AML-193 (cell line): ENCODE measurements at places on chromosomes 11 and 22.

DNA sequence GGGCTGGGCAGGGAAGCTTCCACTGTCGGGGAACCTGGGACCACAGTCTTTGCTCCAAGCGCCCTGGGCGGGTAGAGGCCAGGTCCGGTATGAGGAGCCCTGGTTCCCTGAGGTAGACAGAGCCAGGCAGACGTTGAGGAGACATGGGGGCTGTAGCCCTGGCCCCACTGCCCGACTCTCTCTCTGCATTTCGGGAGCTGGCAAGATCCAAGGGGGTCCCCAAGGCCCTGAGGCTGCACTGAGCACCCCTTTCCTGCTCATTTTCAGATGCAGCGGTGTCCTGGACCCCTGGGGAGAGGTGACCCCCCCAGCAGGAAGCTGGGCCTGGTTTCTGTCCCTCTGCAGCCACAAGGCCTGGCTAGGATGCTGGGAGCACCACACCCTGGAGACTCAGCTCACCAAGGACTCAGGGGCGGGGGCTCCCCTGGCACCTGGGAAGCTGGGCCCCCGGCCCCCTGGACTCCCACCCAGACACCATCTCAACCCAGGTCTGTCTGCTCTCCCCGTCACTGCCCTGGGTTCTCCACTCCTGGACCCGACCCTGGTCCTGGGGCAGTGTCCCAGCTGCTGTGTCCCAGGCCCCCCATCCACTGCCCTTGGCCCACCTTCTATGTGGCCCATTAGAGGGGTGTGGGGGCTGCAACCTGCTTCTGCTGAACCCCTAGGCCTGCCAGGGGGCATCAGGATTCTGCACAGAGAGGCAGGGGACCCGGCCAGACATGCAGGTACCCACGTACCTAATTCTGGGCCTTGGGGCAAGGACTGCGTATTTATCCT lies 15.0 kb upstream of the MUC6 start:
- DNase-seq, result no peak

GRCh38 chr22:19811211-19811621 lies 43.5 kb downstream of the GNB1L start:
- no peak for DNase-seq

DNA sequence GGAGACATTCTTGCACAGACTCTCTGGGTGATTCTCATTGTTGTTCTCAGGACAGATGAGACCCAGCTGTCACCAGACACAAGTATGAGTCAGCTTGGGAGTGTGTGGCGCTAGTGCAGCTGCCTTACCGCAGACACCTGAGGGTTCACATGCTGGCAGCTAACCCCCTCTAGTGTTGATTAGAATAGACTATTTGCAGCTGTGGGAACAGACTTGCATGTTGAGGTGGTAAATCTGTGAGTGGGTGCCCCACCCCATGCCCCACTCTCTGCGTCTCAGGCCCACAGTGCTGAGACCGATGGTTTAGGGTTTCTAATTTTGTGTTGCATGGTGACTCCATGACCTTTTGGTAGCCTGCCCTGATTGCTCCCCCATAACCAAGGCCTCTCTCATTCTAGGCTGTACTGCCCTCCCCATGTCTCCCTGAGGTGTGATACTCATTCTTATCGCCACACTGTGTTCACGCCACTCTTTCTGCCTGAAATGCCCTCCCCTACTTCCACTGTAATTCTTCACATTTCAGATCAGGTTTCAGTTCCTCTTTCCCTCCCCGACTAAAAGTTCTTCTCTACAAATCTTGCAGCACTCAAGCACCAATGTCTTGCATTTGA lies 73.7 kb upstream of the KIRREL3 start:
- DNase-seq, result no peak

- DNase-seq, result no peak
These were observed 10.4 kb upstream of the CCDC34 start for GRCh38 chr11:27373392-27373791.

DNA sequence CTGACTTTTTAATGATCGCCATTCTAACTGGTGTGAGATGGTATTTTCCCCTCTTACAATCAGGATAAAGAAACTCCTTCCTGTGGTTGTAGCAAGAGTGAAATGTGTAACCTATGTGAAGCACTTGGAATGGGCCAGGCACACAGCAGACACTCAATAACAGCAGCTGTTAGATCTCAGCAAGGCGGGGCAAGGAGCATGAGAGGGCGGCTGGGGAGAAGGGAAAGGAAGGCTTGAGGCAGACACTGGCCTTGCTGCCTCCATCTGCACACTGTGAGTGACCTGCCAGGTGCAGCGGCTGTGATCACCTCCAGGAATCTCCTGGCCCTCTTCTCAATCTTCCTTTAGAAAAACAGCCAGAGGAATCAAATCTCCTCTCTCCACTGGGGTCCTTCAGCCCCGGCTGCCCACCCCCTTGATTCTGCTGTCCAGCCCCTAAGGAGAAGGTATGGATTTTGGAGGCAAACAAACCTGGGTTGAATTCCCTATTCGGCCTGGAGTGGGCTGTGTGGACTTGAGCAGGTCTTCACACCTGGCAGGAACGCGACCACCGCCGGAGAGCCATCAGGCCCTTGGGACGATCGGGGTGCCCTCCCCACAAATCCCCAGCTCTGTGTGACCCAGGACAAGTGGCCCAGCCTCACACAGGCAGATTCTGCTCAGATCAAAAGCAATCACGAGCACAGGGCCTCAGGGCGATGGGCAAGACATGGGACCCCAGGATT lies 49.0 kb downstream of the RPUSD4 start:
- no peak for DNase-seq

DNA sequence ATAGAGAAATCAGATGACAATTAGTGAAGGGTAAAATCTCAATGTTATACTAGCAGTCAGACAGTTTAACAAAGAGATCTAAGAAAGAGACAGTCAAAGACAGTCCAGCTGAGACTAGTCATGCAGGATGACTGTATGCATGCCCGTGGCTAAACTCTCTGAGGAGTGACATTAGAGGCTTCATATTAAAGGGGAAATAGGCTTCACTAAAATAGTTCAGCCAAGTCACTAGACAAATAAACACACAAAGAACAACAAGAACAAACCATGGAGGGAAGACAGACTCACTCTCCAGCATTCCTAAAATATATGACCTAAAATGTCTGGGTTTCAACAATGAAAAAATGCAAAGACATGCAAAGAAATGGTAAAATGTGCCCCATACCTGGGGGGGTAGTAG lies 18.6 kb upstream of the APLNR start:
- DNase-seq, result no peak

DNA sequence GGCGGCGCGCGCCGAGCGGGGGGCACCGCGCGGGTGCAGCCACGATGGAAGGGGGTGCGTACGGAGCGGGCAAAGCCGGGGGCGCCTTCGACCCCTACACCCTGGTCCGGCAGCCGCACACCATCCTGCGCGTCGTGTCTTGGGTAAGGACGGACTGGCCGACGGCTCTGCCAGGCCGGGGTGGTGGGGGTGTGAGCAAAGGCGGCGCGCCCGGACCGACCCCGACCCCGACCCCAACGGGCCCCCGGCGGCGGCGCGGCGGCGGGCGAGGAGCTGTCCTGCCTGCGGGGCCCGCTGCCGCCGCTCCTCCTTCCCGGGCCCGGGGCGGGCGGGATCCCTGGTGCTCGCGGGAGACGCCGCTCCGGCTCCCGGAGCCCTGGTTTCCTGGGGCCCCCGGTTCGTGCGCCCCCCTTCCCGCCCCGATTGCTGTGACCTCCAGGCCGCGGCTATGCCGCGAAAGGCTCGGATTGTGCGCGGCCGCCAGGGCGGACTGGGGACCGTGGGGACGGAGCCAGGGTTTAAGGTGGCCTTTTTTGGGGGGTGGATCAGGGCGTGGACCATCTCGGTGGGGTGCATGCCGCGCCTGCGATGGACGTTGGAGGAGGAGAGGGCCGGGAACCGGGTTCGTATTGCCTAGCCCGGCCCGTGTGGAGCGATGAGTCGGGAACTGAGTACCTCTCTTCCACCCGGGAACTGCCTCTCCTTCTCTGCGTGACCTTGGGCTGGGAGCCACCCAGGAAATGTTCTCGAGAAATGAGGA lies at the start of gene SYNGR1:
SYNGR1 (plus strand) TSS at position 25 of the 760 bp plus-strand sequence; CDS start at position 45, 20 bp downstream.
- no peak for DNase-seq

DNA sequence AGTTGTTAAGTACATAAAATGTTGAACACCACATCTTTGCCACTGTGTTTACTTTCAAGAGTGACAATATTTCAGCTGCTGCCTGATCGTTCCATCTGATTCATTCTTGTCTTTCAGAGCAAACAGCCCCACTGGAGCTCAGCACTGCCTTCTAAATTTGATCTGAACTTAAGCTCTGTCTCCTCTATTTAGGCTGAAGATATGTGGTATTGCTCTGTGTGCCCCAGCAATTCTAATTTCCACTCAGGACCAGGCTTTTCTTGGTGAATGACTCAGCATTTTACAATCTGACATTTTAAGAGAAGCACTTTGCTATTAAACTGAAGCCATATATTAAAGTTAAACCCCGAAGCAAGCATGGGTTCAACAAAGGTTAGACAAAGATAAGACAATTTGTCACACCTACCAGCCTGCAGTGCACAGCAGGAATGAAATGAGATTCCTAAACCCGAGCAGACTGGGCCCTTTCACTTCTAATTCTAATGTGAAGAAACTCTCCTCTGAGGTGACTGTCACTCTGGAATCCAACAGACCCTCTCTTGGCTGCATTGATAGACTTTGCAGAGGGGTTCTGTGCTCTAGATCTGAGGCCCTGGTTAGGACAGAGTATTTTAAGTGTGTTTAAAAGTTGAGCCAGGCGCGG lies 41.7 kb upstream of the PLET1 start:
- no peak for DNase-seq

- DNase-seq, result no peak
These were observed 2.9 kb upstream of the MTFP1 start for GRCh38 chr22:30422481-30423300.

DNA sequence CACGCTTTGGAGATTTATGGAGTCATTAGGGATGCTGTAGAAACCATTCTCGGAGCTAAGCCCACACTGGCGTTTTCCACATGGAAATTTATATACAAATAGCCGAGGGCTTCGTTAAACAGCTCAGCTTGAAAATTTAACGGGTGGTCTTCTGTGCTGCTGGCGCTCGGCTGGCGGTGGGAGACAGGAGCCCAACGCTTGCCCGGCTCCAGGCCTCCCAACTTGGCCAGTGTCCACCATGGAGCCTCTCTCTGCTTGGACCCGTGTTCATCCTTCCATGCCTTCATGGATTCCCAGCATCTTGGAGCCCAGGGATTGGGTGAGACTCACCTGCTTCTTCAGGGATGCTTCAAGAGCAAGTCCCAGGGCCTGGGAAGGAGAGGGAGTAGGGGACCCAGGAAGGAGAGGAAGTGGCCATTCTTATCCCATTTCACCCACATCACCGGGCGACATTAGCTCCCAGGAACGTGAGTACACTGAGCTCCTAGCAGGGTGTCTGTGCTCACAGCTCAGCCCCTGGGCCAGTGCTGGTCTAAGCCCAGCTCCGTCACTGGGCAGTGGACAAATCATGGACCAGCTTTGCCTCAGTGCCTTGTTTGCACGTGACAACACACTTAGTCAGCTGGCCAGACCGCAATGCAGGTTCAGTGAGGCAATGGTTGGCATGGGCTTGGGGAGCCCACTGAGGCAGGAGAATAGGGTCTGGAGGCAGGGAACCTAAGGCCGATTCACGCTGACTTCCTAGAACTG lies 944.3 kb downstream of the BRD1 start:
- no peak for DNase-seq

- no peak for DNase-seq
These were observed 3.6 kb upstream of the ARRB1 start for GRCh38 chr11:75355051-75355450.

- no peak for DNase-seq
These were observed 107.5 kb upstream of the SESN3 start for GRCh38 chr11:95338430-95338991.

GRCh38 chr11:12236744-12237101 lies 126.3 kb downstream of the MICAL2 start:
- DNase-seq, result no peak

GRCh38 chr11:131145791-131146190 lies 224.6 kb upstream of the NTM start:
- no peak for DNase-seq

DNA sequence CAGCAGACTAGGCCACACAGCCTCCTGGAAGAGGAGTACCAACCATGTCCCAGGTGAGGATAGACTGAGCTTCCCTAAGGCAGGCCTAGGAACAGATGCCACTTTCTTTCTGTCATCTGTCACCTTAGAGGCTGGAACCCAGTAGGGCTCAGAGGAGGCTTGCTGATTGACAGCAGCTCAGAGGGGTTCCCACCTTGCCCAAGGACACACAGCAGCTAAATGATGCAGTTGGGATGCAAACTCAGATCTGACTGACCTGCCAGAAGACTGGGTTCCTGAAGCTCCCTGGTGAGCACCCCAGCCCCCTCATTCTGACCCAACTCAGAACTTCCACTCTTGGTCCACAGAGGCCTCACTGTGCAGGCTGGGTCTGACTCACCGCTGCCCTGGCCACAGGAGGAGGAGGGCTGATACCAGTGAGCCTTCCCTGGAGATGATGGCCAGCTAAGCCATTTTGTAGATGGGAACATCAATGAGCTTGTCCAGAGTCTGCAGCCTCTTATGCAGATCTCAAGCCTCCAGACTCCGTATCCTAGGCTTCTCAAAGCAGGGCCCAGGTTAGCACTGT lies 14.0 kb downstream of the CAPN5 start:
- DNase-seq, result no peak

GRCh38 chr22:20805972-20806471 lies 32.1 kb downstream of the SERPIND1 start:
- no peak for DNase-seq

DNA sequence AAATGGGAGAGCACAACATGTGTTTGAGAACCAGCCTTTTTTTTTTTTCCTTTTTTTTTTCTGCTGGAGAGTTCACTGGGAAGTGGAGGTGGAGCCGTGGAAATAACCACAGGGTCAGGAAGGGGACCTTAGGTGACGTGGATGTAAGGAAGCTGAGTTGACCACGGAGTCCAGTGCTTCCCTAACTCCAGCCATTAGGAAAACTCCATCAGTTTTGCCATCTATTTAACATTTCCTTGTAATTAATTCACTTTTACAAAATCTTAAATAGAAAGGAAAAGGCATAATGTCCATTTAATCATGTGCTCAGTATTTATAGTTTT lies 2.0 kb upstream of the CDK2AP2 start:
- no peak for DNase-seq

DNA sequence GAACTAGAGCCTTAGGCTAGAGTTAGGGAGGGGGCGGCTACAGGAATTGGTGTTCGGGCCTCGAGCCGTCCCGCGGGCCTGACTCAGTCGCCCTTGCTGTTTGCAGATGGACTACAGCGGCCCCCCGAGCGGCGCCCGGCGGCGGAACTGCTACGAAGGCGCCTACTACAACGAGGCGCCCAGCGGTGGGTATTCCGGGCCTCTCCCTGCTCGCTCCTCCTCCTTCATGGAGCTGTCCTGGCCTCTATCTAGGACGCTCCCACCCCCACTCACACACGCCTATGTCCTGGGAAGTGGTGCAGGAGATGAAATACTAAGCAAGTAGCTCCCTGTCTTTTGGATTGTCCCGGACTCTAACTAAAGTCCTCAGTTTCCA lies 1.4 kb downstream of the MYOD1 start:
- DNase-seq, result no peak

DNA sequence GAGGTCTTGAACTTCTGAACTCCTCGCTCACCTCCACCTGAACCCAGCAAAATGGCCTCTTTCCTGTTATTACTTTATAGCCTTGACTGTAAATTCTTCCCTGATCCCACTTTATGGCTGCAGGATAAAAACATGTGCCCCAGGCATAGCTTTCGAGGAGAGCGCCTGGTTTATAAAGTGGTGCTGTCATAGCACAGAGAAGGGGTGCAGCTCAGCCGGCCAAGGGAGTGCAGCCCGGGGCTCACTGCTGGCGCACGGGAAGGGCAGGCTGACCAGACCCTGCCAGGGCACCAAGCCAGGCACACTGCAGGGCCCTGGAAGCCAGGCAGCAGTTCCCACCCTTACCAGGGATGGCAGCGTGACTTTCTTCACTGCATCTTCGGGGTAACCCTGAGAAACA lies 50.9 kb downstream of the ISX start:
- no peak for DNase-seq
